ENCODE measurements at places on chromosomes 16 and 17.

- DNase-seq, result no peak
These were observed 61.8 kb downstream of the TUBD1 start for GRCh38 chr17:59830846-59831486.

DNA sequence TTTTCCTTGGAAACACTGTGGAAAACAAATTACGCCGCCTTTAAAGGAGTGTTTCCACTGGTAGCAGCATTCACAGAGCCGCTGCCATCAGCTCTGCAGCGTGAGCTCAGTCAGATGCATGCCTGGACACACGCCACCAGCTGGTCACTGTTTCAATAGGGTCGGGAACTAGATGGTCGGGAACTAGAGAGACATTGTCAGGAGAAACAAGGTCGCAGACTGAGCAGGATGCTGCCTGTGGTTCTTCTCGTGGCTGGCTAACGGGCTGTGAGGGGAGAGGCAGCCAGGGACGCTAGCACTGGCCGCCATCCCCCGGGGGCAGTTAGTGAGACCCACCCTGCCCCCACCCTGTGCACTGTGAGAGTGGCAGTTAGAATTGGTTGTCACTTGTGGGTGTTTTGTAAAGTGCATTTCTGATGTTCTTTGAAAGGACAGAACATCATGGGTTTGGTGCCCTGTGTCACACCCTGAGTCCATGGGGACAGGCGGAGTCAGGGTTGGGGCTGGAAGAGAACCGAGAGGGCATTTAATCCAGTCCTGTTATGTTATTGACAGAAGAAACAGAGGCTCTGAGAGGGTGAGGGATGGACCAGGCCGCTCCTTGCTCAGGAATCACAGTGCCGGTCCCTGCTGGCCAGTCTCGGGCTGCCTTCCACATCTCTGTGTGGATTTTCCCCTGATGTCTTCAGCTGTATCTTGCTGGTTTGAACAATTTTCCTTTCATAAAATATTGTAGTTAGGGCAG, 86.3 kb downstream of the SPECC1 start:
- DNase-seq, result peak; percentile 22

- DNase-seq, result no peak
These were observed 77.1 kb downstream of the NXN start for GRCh38 chr17:902463-902862.

DNA sequence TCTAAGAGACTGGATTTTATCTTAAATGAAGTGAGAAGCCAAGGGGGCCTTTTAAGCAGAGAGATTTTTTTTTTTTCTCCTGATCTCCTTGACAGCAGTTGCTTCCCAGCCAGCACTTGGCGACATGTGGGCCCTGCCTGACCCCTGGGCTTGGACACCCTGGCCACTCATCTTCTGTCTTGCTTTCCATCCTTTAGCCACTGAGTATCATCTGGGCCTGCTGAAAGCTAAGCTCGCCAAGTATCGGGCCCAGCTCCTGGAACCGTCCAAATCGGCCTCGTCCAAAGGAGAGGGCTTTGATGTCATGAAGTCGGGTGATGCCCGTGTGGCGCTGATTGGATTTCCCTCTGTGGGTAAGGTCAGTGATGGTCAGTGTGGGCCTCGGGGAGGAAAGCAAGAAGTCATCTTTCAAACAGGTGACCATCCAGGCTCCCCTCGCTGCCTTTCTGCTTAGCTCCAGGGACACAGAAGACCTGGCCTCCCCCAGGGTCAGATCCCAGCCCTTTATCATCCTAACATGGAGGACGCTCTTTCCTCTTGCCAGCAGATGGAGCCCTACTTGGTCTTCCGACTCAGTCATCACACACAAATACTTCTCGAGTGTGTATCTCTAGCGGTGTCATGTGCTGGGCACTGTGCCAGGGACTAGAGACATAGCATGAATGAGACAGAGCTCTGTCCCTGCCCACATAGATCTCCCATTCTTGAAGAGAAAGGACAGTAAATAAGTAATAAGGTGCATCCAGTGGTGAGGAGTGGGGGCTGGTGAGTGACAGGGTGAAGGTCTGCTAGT, 6.1 kb downstream of the DRG2 start:
- DNase-seq, result peak; percentile 76

DNA sequence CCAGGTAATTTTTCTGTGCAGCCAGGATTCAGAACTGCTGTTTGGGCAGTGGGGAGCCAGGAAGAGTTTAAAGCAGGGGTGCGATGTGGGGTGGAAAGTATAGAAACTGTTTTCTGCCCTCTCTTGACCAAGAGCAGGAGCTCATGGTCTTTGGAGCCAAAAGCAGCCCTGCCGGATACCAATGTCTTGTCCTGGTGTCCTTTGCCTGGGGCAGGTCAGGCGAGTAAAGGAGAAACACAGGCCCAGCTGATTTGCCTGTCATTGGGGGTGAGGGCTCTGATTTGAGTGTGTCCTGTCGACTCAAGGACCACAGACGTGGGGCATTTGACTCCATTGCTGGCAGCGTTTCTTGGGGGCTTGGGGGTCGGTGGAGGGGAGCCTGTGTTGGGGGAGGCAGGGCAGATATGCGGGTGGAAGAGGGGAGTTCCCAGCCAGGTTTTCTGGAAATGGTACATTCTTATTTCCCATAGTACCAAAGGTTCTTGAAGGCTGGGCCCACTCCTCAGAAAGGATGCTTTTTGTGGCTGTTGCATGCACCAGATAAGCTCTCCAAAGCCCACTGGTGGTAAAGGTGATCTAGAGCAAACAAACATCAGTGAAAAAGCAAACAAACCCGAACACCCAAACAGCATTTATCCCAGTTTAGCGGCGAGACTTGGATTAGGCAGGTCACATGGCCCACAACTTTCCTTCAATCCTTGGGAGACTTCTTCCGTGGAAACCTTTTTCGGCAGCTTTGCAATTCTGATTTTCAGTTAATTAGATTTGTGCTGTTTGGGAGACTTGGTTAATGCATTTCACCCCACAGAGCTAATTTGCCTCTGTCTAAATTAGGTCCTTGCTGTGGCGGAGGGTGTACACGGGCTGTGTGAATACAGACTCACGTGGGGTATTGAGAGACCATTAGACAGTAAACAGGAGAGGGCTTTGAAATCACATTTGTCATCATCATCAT, 59.0 kb downstream of the MSI2 start:
- DNase-seq, result no peak

DNA sequence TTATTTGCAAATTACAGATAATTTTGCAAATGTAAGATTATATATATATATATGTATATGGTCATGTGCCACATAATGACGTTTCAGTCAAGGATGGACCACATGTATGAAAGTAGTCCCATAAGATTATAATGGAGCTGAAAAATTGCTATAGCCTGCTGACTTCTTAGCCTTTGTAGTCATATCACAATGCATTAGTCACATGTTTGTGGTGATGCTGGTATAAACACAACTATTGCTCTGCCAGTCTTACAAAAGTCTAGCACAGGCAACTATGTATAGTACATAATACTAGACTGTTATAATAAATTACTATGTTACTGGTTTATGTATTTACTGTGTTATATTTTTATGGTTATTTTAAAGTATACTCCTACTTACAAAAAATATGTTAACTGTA, 444.3 kb downstream of the KCNJ2 start:
- DNase-seq, result no peak

DNA sequence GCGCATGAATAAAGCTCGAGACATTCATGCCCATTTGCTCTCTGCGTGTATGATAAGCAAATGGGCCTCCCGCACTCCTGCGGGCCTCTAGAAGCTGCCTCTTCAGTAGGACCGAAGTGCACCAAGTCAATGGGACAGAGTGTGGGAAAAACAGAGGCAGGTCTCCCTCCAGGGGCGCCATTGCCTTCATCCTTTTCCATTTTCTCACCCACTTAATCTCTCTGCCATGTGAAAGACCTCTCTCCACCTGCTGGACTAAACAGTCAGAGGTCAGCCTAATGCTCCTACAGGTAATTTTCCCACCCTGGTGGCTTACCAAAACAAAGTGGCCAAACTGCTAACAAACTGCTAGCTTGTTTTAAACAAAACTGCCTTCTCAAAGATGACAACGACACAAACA, 210.9 kb downstream of the ZFHX3 start:
- DNase-seq, result no peak

DNA sequence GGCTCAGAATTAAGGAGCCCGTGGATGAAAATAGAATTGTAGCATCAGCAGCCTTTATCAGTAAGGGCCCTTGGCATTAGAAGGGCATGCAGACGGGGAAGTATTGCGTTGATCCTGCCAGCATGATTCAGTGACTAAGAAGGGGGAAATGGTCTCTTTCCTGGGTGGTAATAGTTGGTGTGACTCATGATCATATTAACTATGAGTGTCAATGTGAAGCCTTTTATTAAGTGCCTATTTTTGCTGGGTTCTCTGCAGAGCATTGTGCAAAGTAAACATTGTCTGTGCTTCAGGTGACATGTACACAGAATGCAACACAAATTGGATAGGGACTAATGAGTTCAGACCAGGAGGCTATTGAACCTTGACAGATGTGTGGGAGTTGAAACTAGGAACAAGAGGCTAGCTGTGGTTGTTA, 24.5 kb downstream of the RCVRN start:
- no peak for DNase-seq

DNA sequence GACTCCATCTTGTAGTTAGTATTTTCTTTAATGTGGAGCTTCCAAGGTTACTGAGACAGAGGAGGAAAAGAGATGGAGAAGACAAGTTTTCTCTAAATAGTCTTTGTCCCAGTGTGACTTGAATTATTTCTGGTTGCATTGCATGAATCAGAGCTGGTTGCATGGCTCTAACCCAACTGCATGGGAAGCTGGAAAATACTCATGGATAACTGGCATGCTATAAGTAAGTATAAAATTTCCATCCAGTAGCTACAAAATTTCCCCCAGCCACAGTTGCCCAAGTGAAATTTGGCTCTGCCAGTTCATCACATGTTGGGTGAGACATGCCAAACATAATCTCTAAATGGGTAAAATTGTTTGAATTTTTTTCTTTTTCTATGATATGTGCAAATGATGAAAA, 1161.5 kb downstream of the CDH11 start:
- DNase-seq, result no peak

GRCh38 chr16:24610416-24610755, 71.0 kb downstream of the RBBP6 start:
- DNase-seq, result peak; percentile 6

DNA sequence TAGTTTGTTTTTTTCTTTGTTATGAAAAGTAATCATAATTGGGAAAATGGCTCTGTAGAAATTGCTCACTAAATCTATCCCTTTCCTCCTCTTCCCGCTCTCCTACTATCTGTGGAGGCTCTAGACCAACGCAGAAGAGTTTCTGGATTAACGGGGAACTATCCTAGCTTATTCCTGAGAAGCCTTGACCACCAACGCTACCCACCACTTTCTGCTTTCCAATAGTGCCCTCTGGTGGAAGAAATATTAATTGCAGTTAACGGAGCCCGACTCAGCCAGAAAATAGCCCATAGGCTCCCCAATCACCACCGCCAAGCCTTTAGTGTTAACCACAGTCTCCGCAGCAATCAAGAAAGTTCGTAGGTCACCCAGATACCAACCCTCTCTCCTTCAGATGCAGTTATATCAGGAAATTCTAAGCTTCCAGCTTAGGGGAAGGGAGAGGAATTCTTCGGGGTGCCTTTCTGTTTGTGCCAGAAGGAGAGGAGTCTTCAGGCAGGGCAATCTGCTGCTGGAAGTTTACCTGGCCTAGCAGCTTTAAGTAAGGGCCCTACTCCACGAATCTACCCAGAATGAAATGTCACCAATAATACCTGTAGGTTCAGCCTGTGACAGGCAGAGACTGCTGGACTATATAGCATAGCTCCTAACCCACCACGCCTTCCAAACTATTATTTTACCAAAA, 23.0 kb upstream of the NSRP1 start:
- DNase-seq, result peak; percentile 44

DNA sequence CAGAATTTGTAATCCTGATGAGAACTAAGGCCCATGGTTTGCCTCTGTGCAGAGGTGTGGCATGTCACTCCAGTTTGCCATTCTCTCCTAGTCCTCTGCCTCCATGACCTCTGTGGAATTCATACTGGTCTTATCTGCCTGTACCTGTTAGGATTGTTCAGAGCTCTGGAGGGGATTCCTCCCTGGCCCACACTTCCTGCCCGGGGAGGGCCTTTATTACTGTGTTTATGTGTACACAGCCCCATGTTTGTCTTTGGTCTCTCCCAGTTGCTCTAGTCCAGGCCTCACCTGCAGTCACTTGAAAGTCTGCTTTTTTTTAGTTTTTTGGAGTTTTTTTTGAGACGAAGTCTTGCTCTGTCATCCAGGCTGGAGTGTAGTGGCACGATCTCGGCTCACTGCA, 36.4 kb downstream of the RHBDL3 start:
- no peak for DNase-seq

DNA sequence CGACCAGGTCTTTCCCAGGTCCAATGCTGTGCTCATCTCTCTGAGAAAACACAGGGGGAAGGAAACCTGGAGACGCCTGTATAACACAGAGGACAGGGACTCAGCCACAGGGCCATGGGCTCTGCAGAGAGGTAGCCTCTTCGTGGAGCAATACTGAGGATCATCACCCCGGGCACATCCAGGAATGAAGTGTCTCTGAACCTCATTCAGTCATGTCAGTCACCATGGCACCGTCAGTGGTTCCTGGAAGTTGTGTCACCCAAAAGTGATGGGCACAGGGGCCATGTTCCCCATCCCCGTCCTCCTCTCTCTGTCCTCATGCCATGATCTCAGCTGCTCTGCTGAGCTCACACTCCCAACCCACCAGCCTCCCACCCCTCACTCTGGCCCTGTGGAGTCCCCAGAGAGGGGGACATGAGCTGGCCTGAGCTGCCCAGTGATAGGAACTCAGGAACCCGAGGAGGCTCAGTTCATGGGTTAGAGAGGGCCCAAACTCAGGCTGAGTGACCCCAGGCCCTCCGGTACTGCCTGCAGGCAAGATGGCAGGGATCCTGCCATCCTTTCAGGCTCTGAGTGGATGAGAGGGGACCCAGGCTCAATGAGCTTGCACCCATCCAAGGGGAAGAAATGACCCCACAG, 53.4 kb downstream of the PITPNM3 start:
- no peak for DNase-seq

- DNase-seq, result peak; percentile 53
These were observed 956 bp upstream of the IST1 start for GRCh38 chr16:71894229-71894920.

DNA sequence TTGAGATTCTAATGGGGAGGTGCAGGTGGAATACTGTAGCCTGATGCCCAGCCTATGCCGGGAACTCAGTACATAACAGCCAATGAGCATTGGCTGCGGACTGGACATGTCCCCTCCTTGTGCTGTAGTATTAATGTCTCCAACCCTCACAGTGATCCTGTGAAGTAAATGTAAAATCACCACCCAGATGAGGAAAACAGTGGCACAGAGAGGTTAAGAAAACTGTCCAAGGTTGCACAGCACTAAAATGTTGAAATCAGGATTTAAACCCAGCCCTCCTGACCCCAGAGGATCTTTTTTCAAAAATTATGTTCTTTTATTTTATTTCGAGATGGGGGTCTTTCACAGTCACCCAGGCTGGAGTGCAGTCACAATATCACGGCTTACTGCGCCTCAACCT, 7.9 kb downstream of the NLRC5 start:
- no peak for DNase-seq

- no peak for DNase-seq
These were observed 42.3 kb downstream of the HNF1B start for GRCh38 chr17:37702598-37702997.

- no peak for DNase-seq
These were observed 50.5 kb downstream of the PSMD12 start for GRCh38 chr17:67315865-67316264.
